Ascending aorta (tissue), 2 donors: ENCODE measurements at places on chromosomes 3 and 15.

DNA sequence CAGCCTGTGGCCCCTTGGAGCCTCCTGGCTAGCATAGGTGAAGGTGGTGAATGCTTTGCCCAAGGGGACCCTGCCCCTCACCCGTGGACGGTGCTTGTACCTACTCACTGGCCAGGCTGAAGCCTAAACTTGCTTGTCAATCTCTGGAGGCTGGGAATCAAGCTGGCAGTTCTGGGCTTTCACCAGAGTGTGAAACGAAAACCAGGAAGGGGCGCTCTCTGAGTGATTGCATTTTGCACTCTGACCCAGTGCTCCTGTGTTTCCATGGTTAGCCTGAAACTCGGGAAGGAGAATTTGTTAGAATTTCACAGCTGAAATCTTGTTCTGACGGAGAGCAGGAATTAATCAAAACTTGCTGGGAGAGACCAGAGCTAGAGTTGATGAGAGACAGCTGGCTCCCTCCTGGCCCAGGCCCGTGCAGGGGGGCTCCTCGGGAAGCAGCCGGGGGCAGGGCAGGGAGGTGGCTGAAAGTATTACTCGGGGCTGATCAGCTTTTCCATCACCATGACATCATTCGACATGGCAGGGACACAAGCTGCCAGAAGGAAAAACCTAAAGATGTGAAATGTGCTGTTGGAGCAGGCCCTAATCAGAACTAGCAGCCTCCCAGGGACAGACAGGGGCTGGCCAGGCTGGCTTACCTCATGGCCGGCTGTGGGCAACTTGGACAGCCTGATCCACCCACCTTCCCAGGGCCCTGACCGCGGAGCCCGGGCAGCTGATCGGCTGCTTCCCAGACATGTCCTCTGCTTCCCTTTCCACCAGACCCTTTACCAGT is 323.6 kb upstream of the CTDSPL start:
- DNase-seq = no peak

DNA sequence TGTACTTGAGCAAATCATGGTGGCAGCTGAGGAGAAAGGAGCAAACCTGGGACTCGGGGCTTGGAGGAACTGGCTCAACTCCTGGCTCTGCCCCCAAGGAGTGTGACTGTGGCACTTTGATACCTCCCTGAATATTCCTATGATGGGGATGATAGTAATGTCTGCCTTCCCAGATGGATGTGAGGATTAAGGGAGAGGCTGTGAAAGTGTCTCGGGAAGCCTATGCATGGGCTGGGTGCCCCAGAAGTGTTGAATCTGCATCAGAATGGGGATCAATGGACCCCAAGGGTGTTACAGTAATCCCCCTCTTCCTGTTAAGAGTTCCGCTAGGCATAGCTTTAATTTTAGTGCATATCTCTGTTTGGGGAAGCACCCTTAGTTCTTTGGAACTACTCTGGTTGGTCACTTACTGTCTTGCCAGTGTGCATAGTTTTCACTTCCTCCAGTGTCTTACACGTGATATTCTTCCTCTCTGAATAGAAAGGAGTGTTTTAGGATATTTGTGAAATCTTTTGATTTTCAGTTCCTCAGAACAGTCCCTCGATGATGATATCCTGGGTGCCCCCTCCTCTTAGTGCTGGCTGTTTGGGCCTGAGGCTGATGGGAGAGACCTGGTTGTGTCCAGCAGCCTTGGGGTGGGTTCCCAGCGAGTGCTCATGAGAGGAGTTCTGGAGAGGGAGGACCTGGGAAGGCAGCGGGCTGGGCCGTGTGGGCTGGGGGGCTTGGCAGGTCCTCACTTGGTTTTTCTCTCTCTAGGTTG is 97.5 kb downstream of the CHDH start:
- no peak for DNase-seq

GRCh38 chr3:127005864-127006500 is 23.1 kb downstream of the PLXNA1 start:
- DNase-seq = no peak

DNA sequence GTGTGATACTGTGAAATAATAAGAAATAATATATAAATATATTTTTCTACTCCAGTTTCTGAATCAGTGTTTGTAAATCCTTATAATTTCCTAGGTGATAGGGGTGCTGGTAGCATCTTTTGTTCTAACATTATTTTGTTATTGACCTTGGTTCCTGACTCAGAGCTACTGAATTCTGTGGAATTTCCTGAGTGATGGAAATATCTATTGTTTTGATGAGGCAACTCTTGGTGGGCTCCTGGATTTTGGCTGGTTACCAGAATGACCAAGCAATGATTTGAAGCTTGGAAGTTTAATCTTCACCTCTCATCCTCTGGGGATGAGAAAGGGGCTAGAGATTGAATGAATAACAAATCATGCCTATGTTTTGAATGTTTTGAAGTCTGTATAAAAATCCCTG is 377.3 kb downstream of the LPP start:
- no peak for DNase-seq

DNA sequence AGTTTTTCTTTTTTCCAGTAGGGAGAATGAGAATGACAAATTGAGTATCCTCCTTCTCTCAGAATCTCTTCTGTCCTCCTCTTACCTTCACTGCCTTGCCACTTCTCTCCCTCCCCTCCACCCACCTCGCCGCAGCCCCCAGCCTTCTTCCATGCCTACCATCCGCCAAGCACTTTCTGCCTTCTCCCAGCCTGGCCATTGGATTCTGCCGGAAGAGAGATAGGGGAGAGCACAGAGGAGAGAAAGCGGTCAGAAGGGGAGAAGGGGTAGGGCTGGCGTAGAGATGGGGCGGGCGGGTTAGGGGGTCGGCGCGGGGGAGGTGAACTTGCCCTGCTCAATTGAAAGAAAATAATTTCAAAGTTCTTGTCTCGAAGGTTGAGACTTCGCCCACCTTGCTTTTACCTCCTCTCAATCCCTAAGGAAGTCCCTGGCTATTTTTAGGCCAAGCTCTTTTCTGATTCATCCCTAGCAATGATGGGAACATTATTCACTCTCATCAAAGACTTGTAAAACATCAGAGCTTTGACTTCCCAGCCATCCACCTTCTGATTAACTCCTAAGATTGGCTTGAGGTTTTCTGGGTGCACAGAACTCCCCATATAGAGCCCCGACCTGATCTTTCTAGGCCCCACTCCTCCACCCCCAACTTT is 811 bp downstream of the C3orf52 start:
- DNase-seq = no peak

- no peak for DNase-seq
These were observed 152.3 kb downstream of the MAGI1 start for GRCh38 chr3:65886391-65886790.

GRCh38 chr3:183148056-183148455 is 14.5 kb downstream of the LAMP3 start:
- DNase-seq = no peak

DNA sequence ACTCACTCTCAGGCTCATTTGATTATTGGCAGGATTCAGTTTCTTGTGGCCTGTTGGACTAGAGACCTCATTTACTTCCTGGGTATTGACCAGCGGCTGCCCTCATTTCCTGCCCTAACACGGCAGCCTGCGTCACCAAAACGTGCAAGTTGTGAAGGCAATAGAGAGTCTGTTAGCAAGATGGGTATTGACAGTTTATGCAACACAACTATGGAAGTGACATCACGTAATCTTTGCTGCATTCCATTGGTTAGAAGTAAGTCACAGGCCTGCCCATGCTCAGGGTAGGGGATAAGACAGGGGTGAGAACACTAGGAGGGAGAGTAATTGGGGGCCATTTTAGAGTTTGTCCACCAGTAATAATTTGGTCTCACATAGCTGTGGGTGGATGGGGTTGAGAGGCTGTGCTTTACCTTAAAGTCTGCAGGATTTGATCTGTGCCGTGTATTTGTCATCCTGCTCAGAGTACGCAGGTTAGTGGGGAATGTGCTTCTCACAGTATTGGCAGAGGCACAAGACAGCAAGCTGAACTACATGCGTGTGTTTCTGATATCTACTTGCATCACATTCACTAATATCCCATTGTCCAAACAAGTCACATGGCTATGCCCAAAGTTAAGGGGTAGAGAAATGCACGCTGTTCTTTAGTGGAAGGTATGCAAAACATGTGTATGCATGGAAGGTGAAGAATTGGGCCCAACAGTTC is 83.3 kb downstream of the EDEM1 start:
- no peak for DNase-seq

DNA sequence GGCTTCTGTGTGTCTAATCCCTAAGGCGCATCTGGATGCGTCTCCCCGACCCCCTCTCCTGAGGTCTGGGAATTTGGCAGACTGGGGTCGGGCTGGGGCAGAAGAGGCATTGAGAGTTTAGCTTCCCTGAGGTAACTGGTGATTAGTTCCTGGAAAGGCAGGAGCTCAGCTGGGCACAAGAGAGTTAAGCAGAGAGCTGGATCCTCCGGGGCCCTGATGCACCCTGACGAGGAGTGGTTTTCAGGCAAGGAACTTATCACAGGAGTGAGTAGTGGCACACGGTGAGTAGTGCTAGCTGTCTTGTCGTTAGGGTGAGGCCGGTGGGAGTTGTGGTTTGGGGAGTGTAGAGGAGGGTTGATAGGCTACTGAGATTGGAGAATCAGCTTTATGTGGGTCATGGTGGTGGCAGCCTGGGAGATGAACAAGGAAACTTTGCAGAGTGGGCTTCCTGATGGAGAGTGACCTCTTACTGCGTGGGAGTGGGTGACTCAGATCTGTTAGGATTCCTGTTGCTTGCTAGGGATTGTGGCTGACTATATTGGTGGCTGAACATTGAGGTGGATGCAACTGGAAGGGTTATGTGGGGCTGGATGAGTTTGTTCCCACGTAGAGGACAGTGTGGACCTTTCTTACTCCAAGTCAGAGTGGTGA is 897 bp downstream of the RAD54L2 start:
- DNase-seq = peak; percentile 62

GRCh38 chr3:73204841-73205240 is 143.4 kb downstream of the EBLN2 start:
- no peak for DNase-seq

DNA sequence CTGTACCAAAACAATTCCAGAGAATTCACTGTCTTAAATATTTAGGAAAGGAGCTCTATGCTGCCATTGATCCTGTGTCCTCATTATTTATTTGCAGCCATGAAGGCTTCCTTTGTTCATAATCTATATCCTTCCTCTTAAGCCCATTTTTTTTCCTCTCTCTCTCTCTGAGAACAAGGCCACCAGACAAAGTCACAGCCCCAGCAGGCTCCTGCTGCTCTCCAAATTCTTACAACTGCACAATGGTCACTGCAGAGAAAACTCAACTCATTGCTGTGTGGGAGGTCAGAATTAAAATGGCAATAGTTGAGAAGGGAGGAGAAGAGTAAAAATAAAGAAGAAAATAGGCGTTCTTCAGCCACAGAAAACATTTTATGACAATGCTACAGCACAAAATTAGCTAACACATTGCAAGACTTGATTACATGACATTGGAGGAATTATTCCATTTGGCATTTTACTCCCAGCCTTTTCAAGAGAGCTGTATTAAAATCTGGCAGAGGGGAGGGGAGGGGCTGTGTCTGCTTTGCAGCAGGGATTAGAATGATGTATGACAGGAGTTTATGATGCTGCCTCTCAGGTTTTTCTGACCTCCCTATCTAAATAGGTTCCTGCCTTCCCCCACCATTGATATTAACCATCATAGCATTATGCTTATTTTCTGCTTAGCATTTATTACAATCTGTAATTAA is 399.7 kb upstream of the THBS1 start:
- DNase-seq = no peak

- no peak for DNase-seq
These were observed 28.8 kb downstream of the TMED3 start for GRCh38 chr15:79339588-79340314.

GRCh38 chr15:78672285-78673014 is 31.4 kb upstream of the CHRNB4 start:
- no peak for DNase-seq

DNA sequence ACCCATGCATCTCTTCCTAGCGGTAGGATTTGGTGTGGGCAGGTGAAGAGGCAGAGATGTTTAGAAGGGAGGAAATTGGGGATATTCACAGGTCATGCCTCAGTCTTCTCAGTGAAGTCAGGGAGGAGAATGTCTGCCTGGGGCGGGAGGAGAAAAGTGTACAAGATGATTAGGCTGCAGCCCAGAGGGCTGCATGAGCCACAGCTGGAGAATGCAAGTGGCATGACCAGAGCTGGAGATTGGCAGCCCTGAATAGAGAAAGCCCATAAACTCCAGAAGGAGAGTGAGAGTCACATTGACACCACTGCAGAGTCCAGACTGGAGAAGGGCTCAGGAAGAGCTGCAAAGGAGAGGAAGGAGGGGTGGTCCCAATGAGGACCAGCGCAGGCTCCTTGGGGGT is 22.6 kb downstream of the PDHB start:
- no peak for DNase-seq

GRCh38 chr3:147619921-147620560 is 210.9 kb downstream of the ZIC1 start:
- DNase-seq = no peak

- no peak for DNase-seq
These were observed 102.2 kb downstream of the DLG1 start for GRCh38 chr3:197196192-197196591.

GRCh38 chr3:5690904-5691532 is 503.5 kb downstream of the EDEM1 start:
- no peak for DNase-seq

- no peak for DNase-seq
These were observed 8.1 kb upstream of the POC1A start for GRCh38 chr3:52162250-52162872.

DNA sequence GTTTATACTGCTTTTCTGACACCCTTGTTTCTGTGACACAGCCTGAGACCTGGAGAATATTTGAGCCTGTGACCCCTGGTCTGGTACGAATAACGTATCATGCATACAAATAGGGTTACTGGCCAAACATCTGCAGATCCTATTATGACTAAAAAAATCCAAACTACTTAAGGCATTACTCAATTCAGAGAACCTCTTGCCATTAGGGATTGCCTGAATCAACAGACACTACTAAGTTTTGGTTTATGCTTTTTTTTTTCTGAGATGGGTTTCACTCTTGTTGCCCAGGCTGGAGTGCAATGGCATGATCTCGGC is 35.4 kb downstream of the OSBPL10 start:
- no peak for DNase-seq

DNA sequence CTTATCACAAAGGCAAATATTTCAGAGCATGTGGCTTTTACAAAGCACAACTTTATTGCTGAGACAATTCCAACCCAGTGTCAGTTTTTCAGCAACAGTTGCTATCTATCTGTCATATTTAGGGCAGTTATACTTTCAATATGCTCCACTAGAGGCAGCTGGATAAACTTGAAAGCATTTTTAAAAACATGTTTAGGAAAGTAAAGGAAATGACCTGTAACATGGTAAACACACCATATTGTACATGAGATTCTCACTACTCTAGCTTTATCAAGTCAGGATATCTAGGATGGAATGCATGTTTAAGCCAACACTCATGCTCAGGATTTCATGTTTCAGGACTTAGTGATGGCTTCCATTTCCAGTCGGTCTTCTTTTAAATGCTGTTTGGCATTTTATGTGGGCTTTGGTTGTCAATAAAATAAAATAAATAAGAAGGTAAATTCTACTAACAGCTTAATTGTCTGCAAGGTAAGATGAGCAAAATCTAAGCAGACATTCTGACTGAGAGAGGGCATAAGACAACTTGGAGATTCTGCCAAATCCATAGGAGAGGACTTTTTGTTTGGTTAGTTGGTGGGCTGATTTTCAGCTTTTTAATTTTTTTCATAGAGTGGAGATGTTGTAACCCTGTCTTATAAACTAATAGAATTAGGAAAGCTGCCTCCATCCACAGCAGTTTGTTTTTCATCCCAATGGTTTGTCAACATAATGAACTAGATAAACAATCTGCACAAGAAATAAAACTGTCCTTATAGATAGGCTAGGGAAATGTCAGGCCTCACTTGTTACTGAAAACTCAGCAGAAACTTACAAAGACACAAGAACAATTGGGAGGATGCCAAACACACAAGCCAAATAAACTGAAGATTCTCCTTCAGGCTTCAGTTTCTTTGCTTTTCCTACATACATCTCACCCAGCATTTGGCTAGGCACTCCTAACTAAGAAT is 63.4 kb upstream of the CPB1 start:
- DNase-seq = no peak
